ENCODE measurements at places on chromosomes 2 and 18. TPM values are rescaled to one million over a fixed set of nuclear protein-coding genes. Genes with fewer than 3 reads are reported as not detected.
A peak's percentile ranks its signal among the peaks of the same experiment; 100 is the strongest.

- DNase-seq, result no peak
Observed at GRCh38 chr2:128805918-128806317, 487.2 kb upstream of the HS6ST1 start.

- DNase-seq, result no peak
Observed at GRCh38 chr2:69798909-69799526, 30.4 kb upstream of the GMCL1 start.

DNA sequence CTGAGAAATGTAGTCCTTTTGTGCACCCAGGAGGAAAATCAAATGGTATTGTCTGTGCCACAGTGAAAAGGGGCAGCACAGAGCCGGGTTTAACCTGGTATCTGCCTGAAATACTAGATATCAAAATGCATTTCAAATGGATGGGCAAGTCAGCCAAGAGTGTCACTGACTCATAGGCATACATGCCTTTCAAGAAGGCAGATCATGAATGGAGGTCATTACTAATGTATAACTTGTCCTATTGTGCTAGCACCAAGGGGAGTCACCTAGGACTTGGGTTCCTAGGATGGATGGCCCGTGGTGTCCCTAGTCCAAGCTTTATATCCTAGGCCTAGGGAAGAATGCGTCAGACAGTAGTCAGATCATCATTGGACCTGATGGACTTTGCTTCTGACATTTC, 49.9 kb downstream of the TCF7L1 start:
- DNase-seq, result no peak

Gene CLEC4F
- not detected for total RNA-seq

- no peak for DNase-seq
Observed at GRCh38 chr2:1678609-1679008, 65.7 kb downstream of the PXDN start.

DNA sequence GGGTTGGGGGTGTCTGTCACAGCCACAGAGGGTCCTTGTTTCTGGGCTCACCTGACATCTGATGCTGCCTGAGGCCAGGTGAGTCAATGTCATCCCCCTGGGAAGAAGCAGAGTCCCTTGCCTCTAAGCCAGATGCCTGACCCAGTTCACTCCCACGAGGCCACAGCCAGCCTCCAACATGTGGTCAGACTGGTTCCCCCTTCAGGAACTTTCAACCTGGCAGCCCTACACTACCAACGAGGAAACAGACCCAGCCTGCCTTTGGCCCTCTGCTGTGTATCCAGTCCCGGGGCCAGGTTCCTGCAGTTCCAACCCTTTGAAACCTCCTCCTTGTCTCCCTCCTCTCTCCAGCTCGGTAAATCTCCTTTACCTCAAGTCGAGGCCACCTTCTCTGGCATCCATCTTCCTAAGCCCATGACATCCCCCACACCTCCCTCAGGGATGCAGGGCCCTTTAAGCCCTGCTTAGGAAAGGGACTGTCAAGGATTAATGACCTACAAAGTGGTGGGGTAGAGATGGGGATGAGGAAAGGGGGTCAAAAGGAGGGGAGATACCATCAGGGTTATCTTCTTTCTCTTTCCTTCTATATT, 49.2 kb upstream of the SMAD2 start:
- no peak for DNase-seq

GRCh38 chr2:192091476-192091875, 103.3 kb downstream of the TMEFF2 start:
- no peak for DNase-seq

Gene CTAGE1
- not detected for total RNA-seq

DNA sequence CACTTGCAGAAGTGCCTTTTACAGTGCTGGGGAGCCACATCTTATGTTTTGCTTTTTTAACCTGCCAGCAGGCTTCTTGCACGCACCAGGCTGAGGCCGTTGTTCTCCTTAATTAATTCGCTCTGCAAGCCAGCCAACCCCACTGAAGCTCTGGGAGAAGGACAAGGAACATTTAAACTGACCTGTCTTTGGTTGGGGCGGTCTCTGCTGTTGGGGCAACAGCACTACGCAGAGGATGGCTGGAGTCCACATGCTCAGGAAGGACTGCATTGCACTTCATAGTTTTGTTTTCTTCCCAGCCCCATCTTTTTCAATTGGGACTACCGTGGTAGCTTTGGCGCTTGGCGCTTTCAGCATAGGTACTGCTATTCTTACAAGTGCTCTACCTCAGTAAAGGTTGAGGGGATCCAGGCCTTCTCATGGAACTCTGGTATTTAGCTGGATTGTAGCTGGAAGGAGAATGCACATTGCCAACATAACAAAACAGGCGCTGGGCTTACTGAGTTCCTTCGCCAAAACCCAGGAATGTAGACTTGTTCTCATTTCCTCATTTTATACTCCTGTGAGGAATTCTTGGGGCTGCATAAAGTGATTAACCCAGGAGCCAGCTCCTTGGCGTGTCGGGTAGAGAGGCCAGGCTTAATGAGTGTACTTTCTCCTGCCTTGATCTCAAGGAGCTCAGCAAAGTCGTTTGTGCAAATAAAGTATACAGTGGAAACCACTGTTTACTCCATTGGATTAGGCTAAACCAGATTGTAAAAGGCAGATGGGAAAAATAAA, 146.2 kb downstream of the PRKCE start:
- no peak for DNase-seq

Gene ITGB6
- total RNA-seq, result not detected

Gene PID1
- total RNA-seq, result not detected

Gene ATP9B
- total RNA-seq, result 24.8 TPM

Gene TCF4
- 0.21 TPM for total RNA-seq

DNA sequence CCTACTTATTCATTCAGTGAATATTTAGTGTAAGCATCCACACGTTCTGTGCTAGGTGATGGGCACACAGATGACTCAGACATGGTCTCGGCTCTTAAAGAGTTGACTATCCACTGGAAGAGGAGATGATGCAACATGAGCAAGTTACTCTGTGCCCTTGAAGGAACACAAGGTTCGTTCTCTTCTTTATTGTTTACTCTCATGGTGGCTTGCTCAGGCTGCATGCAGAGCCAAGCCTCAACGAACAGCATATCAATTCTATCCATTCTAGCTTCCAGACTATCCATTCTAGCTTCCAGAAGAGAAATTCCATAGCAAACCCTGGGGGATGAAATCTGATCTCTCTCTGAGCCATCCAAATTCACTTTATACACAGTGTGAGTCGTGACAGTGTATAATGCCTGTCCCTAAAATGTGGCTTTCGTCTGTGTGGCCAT, 68.1 kb upstream of the CTAGE1 start:
- DNase-seq, result no peak

DNA sequence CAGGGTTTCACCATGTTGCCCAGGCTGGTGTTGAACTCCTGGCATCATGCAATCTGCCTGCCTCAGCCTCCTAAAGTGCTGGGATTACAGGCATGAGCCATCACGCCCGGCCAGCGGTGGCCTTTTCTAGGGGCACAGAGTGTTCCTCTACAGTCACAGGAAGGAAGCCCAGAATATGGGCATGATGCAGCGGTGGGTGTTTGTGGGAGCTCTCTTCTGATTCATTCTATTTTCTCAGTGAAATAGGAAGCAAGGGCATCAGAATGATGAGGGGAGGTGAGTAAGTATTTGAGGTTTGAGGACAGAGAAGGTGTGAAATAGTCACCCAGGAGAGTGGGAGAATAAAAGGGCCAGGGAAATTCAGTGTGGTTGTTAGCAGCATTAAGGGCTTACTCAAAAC, 70.3 kb upstream of the PSME4 start:
- DNase-seq, result peak; percentile 39

- no peak for DNase-seq
Observed at GRCh38 chr2:203824057-203824456, 43.5 kb upstream of the CTLA4 start.

DNA sequence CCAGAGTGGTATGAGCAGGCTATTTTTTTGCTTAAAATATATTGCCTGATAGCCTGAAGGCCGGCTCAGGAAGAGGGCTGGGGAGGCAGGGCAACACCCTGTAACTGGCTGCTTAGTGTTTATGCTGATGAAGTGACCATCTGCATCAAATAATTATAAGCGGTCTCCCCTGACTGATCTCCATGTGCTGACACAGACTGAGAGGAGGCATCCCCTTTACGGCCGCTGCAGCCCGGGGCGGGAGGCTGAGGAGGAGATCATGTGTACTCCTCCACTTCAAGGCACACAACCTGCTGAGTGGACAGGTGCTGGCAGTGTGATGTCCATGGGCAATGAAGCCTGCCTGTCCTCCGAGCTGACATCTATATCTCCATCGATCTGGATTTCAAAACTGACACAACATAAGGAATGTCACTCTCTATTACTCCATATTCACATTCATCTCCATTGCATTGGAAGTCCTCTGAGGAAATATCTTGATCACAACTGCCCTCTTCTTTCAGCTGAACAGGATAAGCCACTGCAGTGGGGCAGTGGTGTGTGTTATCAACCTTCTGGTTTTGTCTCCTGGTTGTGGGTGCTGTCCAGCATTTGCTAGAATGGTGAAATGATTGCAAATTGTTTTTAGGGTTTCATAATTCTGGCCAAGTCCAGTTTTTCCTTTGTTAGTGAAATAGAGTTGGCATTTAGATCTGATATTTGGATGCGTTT, 143.5 kb downstream of the AQP4 start:
- no peak for DNase-seq

Gene TXNDC2
- not detected for total RNA-seq

GRCh38 chr18:63105636-63106316, 213.8 kb downstream of the BCL2 start:
- no peak for DNase-seq

GRCh38 chr2:215627771-215628170, 191.9 kb upstream of the FN1 start:
- no peak for DNase-seq

- no peak for DNase-seq
Observed at GRCh38 chr2:80393991-80394390, 89.4 kb upstream of the LRRTM1 start.

Gene ROCK2
- total RNA-seq, result 14.6 TPM

Gene ACVR1
- 10.7 TPM for total RNA-seq

- DNase-seq, result no peak
Observed at GRCh38 chr18:58174285-58174684, 130.3 kb downstream of the NEDD4L start.

Gene VIL1
- not detected for total RNA-seq

DNA sequence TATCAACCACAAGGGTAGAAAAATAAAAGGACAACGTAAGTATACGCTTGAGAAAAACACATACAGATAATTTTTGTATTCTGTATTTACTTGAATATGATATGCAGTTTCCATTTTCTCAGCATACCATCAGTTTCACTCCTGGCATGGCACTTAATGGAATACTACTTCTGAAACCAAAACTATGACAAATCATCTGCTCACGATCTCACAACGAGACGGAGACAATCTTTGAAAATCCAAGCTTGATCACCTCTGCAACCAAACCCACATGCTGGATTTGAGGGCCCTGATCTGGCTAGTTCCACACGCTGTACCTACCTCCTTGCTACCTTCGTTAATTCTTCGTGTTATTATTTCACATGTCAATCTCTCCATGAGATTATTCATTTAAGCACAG, 387.6 kb downstream of the NBAS start:
- no peak for DNase-seq

Gene CTLA4
- total RNA-seq, result 4.7 TPM

- DNase-seq, result no peak
Observed at GRCh38 chr2:46711156-46711555, 204.4 kb downstream of the MCFD2 start.

Gene PKDCC
- total RNA-seq, result not detected

DNA sequence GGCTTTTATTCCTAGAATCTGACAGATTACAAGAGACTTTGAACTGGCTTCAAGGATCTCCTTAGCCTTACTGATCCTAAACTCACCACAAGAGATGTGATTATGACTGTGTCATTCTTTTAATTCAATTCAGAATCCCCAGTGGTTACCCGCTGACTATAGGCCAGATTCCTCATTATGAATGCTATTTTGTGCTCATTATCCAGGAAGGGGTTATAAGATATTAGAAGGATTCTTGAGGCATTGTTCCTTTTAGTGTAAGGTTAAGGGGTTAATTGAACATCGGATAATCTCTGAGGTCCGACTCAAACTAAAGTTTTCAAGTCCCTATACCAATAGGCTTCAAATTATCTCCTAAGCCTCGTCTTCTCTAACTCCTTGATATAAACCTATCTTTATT, 39.4 kb upstream of the TDRD15 start:
- no peak for DNase-seq

Gene GPR75
- total RNA-seq, result 2.8 TPM

Gene ANKAR
- total RNA-seq, result 5.2 TPM

DNA sequence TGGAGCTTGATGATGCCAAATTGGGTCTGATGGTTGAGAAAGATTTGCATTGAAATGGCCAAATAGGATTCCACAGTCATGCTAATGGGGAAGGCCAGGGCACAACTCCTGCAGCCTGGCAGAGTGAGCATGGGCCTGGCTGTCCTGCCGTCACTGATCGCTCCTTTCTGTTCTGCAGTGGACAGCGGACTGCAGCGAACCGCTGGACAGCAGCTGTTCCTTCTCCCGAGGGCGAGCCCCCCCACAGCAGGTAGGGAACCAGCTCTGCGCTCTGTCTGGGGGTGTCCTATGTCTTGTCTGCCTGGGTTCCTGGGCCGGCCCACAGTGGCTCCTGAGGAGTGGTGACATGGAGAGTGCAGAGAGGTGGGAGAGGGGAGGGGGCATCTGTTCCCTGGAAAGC, 97.6 kb downstream of the CTIF start:
- no peak for DNase-seq

Gene ZBTB14
- total RNA-seq, result 24.2 TPM

Gene LRRTM1
- total RNA-seq, result not detected

Gene SIX2
- not detected for total RNA-seq

GRCh38 chr18:41655074-41655473, 300.0 kb upstream of the PIK3C3 start:
- no peak for DNase-seq

DNA sequence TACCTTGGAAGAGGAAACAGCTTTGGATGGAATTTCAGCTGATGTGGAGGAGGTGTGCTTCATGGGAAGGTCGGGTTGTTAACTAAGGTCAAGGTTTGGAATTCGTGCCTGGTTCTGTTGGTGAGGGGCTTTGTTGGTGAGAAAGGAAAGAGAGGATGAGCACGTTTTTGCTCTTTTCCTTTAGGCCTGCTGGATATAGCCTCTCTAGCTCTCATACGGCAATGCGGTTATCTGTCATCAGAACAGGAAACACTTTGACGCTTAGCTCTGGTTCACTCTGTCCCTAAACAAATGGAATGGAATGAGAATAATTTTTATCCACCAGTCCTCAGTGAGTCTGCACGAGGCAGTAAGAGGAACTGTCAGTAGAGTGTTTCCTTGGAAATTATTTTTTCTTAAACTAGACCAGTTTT, 169.7 kb upstream of the NOSTRIN start:
- DNase-seq, result no peak

GRCh38 chr2:104476075-104476474, 377.8 kb upstream of the POU3F3 start:
- DNase-seq, result no peak

DNA sequence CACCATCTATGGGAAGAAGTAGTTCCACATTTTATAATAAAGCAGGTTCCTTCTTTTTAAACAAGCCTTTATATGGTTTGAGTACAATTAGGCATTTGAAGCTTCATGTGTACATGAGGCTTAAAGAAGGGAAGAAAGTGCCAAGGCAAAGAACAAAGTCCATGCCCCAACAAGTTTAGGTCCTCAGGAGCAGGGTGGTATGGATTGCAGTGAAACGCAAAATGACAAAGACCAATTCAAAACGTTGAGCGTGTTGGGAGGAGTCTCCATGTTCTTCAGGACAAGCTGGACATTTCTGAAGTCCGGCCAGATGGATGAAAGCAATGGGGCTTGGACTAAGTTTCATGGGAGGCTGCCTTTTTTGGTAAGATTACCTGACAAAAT, 78.8 kb upstream of the FZD5 start:
- DNase-seq, result no peak

Measured in activated CD8-positive, alpha-beta T cell treated with anti-CD3 and anti-CD28 coated beads, Interleukin-2, amount 10 ng/mL, durations not matched to agents 7 days and 5 days (primary cell).